Bronchus fibroblast of lung (primary cell): ENCODE measurements at places on chromosomes 3 and 15. TPM values are rescaled to one million over a fixed set of nuclear protein-coding genes. Genes with fewer than 3 reads are reported as not detected.

The THAP10 gene
- total RNA-seq = 7.1 and 7.2 TPM in 2 replicates

The TYRO3 gene
- total RNA-seq = 3.9 and 6.4 TPM in 2 replicates

The ST3GAL6 gene
- total RNA-seq = 0.74 and 3.0 TPM in 2 replicates

The SMCO1 gene
- 0.15 and 0.34 TPM in 2 replicates for total RNA-seq

The SEMA6D gene
- total RNA-seq = 1.8 and 3.4 TPM in 2 replicates

The ACTR8 gene
- 21.3 and 25.7 TPM in 2 replicates for total RNA-seq

The BTLA gene
- total RNA-seq = not detected in 2 replicates

The PRICKLE2 gene
- 8.9 and 10.1 TPM in 2 replicates for total RNA-seq

The CACNA1D gene
- total RNA-seq = under 0.01 TPM in 2 replicates

The COL6A5 gene
- not detected in 2 replicates for total RNA-seq

The ATP13A4 gene
- 0.15 TPM in 1 of 2 replicates, not detected in the other for total RNA-seq

The SLC9C1 gene
- total RNA-seq = under 0.01 TPM in 1 of 2 replicates, not detected in the other

The GOLGA8S gene
- not detected in 2 replicates for total RNA-seq

The SLC6A1 gene
- not detected in 2 replicates for total RNA-seq

The CA12 gene
- 18.7 and 20.8 TPM in 2 replicates for total RNA-seq

The SENP8 gene
- 1.5 and 2.0 TPM in 2 replicates for total RNA-seq

The TM4SF18 gene
- total RNA-seq = under 0.01 TPM in 1 of 2 replicates, not detected in the other

The PLSCR2 gene
- total RNA-seq = not detected in 2 replicates

The CDCP1 gene
- total RNA-seq = 22.1 and 23.2 TPM in 2 replicates

The RBM6 gene
- 20.5 and 24.7 TPM in 2 replicates for total RNA-seq

The SERPINI2 gene
- total RNA-seq = not detected in 2 replicates

The SYNPR gene
- not detected in 2 replicates for total RNA-seq

The RLBP1 gene
- total RNA-seq = not detected in 2 replicates

The GATM gene
- total RNA-seq = 0.15 TPM in 1 of 2 replicates, not detected in the other

The TRIM71 gene
- total RNA-seq = not detected in 2 replicates

The RARRES1 gene
- total RNA-seq = 23.5 and 36.8 TPM in 2 replicates

The DET1 gene
- 6.6 and 7.1 TPM in 2 replicates for total RNA-seq

The CAMKV gene
- total RNA-seq = not detected in 2 replicates

The BSN gene
- total RNA-seq = 0.15 and 0.17 TPM in 2 replicates
